ENCODE measurements at places on chromosomes 3 and 15.

DNA sequence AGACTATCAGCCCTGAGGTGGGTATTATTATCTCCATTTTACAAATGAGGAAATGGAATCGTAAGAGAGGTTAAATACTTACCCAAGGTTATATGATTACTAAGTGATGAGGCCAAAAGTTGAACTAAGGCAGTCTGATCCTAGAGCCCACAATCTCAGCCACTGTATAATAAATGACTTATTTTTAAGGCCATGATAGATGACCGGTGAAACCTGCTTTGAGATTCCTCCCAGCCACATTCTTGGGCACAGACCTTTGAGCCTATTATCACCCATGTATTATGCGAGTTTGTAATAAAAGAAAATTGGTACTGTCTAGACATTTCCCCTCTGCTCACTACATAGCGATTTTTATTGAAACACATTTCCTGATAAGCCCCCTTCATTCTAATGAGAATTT is 37.4 kb downstream of the POLQ start:
- no peaks in the 10 kb centered on the region for H3K27me3 ChIP-seq
- no peak overlapping the region for H3K27ac ChIP-seq
- H3K36me3 ChIP-seq, result no peaks in the 10 kb centered on the region
- DNase-seq, result no peak
- H3K4me1 ChIP-seq, result no peaks in the 10 kb centered on the region

GRCh38 chr3:39191111-39191510 is 1.3 kb downstream of the XIRP1 start:
- H3K36me3 ChIP-seq, result no peaks in the 10 kb centered on the region
- peaks cover 8% of the 10 kb centered on the region for H3K4me1 ChIP-seq
- H3K27me3 ChIP-seq, result no peaks in the 10 kb centered on the region
- no peak for DNase-seq
- H3K4me3 ChIP-seq, result no peak overlapping the region
- H3K27ac ChIP-seq, result no peak overlapping the region

DNA sequence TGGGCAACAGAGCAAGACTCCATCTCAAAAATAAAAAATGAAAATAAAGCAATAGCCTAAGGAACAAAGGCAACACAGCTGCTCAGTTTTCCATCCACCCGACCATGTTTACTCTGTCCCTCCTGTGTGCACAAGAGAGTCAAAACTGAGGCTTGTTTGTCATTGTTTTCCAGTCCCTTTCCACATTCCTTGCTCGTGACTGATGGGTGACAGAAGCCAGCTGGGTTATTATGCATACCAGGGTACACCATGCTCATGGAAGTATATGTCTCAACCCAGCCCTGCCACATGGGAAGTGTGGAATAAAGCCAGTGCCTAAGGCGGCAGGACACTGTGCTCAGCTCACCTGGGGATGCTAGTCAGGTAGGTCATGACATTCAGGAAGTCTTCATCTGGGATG is 49.5 kb downstream of the MCF2L2 start:
- H3K27me3 ChIP-seq, result peaks cover 28% of the 10 kb centered on the region
- DNase-seq, result no peak

DNA sequence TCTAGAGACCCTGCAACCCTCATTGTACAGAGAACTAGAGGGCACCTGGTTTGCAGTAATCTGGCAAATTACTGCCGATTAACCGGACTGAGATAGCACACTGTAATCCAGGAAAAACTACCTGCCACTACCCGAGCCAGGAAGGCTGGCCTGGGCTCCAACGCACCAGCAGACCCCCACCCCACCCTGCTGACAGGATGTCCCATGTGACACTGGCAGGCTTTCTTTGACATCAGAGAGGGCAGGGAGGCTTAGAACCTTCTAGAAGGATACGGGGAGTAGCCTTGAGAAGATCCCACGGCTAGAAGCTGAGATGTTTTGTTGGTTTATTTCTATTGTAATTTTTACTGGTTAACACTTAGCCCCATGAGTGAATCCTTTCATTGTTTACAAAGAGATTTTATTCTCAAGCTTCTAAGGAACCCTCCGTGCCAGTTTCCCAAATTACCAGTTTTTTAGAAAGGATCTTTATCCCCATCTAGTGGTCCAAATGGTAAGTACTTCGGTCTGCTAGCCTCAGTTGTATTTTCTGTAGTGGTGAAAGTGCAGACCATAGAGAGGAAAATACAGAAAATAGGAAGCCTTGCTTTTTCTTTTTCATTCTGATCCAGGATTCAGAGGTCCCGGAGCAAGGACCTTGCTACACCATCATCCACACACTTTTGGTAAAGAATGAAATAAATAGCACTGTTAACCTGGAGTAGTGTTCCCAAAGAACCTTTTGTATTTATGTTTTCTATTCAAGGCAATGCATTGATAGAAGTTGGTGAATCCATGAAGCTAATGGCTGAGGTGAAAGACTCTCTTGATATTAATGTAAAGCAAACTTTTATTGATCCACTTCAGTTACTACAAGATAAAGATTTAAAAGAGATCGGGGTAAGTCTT is 81.9 kb upstream of the ADAMTSL3 start:
- no peaks in the 10 kb centered on the region for H3K27me3 ChIP-seq
- DNase-seq, result no peak
- no peak overlapping the region for H3K4me3 ChIP-seq
- H3K36me3 ChIP-seq, result no peaks in the 10 kb centered on the region

- H3K4me1 ChIP-seq, result no peaks in the 10 kb centered on the region
- no peak overlapping the region for H3K27ac ChIP-seq
- no peak for DNase-seq
- no peaks in the 10 kb centered on the region for H3K36me3 ChIP-seq
- H3K27me3 ChIP-seq, result no peaks in the 10 kb centered on the region
- H3K4me3 ChIP-seq, result no peak overlapping the region
Measured at GRCh38 chr3:149368674-149369497, 8.6 kb downstream of the TM4SF1 start.

GRCh38 chr15:52567871-52568600 is 794 bp downstream of the ARPP19 start:
- H3K36me3 ChIP-seq, result peaks cover 6% of the 10 kb centered on the region
- H3K27me3 ChIP-seq, result no peaks in the 10 kb centered on the region
- H3K27ac ChIP-seq, result peak overlapping the region; percentile 99
- H3K4me1 ChIP-seq, result peaks cover 35% of the 10 kb centered on the region
- no peak for DNase-seq
